ENCODE measurements at places on chromosomes 5 and 9.

DNA sequence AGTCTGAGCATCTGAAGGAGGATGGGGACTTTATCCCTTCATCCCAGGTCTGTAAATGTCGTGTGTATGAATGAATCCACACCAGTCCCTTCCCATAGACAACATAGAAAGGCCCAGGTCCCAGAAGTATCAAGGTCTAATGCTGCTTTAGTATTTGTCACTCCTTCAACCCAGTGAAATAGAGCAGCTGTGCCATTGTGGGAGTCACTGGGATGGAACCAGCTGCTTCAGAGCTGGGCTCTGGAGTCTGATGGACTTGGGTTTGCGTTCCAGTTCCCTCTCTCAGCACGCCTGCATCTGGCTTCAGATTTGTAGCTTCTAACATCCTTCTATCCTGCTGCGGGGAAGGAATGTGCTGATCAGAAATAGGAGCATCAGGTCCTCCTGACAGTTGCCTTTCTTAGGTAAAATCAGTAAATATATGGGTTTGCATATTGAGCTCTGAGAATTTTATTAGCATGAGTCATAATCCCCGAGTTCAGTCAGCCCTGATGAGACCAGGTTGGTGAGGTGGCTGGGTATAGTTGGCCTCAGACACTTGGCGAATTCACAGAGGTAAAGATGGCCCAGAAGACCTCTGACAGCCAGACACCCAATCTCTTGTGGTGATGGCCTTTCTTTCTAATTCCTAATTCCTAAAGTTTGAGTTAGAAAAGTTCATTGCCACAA, 10.1 kb downstream of the ACO1 start:
- no peak for DNase-seq

DNA sequence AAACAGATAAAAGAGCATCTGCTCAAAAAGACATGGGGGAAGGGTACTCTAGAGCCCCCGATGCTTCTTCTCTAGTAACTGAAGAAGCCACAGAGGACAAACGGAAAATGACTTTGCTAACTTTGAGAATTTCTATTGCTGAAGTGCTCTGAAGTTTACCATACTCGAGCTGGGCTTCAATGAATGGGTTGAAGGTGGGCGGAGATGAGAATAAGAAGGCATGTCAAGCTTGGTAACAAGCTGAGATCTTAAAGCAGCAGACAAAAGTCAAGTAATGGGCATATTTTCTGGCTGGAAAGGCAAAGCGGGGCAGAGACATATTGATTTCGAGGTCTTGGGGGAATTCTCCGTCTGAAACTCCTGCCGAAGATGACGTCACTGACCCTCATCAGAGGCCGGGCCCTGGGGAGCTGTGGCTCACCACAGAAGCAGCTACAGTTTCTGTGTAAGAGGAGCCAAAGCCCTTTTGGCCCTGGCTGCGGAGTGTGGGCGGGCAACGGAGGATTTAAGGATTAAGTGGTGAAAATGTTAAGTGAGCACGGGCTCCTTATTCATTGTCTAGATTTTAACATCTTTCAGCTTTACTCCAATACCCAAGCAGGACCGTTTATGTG, 115.8 kb upstream of the SLIT3 start:
- DNase-seq = no peak

DNA sequence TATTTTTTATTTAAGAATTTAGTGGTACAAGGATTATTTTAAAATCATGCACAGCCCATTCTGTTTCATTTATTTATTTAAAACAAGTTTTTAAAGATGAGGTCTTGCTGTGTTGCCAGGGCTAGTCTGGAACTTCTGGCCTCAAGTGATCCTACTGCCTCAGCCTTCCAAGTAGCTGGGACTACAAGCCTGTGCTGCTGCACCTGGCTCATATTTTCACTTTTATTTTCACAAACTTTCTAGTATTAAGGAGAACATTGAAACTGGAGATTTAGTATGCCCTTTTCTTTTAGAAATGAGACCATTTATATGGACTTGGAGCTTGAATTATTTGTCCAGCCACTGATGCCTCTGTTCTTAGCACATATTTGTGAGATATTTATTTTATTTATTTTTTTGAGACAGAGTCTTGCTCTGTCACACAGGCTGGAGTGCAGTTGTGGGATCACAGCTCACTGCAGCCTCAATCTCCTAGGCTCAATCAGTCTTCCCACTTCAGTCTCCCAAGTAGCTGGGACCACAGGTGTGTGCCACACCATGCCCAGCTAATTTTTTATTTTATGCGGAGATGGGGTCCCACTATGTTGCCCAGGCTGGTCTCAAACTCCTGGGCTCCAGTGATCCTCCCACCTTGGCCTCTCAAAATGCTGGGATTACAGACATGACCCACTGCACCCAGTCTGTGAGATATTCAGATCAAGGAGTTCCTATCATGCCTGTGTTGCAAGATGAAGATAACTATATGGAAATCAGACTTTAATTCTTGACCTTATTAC, 7.4 kb downstream of the DMXL1 start:
- no peak for DNase-seq

GRCh38 chr9:137339045-137339907, 37.2 kb upstream of the NRARP start:
- DNase-seq = no peak

DNA sequence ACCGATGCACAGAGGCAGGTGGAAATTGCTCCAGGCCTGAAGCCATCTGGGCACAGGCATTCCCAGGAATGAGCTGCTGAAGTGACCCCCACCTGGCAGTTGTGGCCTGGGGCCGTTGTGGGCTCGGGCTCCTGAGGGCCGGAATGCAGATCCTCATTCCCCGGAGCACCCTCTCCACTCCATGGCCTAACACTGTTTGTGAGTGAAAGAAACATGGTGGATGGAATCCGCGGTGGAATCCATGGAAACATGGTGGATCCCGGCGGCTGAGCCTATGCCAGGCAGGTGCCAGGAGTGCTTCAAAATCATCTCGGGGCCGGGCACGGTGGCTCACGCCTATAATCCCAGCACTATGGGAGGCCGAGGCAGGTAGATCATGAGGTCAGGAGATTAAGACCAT, 3.6 kb upstream of the SARDH start:
- no peak for DNase-seq

GRCh38 chr5:143605403-143606005, 202.0 kb upstream of the NR3C1 start:
- DNase-seq = peak; percentile 64

DNA sequence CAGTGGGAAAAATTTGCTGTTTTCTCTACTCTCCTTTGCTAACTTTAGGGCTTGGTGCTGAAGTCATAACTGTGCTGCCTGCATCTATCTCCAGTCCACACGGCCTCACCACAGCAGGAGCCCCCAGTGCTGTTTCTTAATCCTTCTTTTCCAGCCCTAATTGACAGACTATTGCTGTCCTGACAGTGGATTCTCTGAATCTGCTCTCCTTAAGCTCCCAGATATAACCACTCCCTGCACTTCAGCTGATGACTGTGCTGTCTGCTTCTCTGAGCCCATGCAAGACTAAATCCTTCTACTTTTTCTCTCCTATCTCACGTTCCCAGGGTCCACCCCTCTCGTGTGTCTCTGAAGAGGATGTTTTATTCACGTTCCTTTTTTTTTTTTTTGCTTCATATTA, 19.7 kb upstream of the GRIA1 start:
- DNase-seq = no peak

GRCh38 chr5:125375143-125375542, 628.7 kb upstream of the ZNF608 start:
- peak; percentile 10 for DNase-seq

- DNase-seq = no peak
These were observed 794 bp upstream of the LRRC14B start for GRCh38 chr5:190366-191035.

DNA sequence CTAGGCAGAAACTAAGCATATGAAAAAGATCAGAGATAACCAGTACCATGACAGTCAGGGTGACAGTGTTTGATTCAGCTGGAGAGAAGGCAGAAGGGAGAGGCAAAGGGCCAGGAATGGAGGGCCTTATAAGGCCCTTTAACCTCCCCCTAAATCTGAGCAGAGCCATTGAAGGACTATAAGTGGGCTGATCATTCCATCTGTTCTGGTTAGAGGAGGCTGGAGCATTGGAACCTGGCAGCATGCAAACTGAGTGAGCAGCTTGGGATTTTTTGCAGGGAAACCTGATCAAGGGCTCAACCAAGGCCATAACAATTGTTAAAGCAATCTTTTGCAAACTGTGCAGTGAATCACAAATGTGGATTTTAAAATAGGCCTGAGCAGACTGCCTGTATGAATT, 174.5 kb upstream of the DAP start:
- no peak for DNase-seq

- DNase-seq = no peak
These were observed 192.7 kb upstream of the ADAMTSL1 start for GRCh38 chr9:18281291-18281690.

DNA sequence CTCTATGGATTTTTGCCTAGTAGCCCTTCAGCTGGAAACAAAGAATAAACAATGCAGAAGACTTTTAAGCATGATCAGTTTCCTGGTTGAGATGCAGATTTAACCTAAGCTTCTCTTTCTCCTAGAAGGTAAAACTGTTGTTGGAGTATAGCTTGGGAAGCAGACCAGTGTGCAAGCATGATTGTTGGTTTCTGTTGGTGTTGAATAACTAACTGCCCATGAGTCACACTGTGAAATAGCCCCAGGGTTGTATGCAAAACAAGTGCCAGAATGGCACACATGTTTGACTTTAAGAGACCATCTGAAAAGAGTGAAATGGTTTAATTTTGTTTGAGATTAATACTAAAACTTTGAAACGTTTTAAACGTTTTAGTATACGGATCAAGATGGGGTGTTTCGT, 227.1 kb downstream of the ARHGEF28 start:
- DNase-seq = no peak

- DNase-seq = no peak
These were observed 54.5 kb downstream of the ZNF366 start for GRCh38 chr5:72452515-72453245.

DNA sequence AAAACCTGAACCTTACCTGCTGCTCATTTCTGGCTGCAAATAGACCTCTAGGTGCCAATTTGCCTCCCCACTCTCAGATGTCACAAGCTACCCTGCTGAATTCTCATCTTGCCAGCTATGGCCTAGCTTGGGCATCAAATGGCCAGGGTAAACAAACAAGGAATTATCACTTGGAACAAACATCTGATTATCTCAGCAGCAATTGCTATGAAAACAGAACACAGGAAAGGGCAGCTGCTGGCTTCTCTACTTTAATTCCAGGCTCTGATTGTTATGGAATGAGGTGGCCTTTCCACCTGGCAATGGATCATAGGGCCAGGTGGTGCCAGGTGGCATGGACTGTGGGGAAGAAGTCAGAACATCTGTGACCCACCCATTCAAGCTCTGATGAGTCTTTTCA, 505.1 kb downstream of the TLR4 start:
- no peak for DNase-seq

GRCh38 chr5:134918861-134919260, 13.9 kb downstream of the PCBD2 start:
- no peak for DNase-seq

DNA sequence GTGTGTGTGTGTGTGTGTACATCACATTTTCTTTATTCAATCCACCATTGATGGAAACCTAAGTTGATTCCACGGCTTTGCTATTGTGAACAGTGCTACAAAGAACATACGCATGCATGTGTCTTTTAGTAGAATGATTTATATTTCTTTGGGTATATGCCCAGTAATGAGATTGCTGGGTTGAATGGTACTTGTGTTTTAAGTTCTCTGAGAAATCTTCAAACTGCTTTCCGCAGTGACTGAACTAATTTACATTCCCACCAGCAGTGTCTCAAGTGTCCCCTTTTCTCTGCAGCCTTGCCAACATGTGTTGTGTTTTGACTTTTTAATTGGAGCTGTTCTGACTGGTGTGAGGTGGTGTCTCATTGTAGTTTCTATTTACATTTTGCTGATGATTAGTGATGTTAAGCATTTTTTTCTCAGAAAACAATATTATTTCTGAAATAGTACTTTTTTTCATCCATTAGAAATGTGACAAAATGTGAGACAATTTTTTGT, 769.7 kb downstream of the TAF11L14 start:
- DNase-seq = no peak

DNA sequence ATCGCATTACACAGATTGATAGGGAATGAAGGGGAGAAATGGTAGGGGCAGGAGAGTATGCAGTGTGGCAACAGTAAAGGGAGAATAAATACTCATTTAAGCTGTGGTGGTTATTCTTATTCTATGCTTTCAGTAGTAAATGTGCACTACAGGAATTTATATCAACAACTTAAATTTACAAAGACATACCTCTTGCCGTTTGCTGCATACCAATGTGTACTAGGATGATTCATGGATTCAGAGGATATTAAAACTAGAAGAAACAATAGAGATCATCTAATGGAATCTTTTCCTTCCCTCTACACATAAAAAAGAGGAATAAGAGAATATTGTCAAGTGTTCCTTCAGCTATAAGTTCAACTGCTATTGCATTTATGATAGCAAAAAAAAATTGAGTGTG, 103.3 kb upstream of the RASA1 start:
- no peak for DNase-seq

DNA sequence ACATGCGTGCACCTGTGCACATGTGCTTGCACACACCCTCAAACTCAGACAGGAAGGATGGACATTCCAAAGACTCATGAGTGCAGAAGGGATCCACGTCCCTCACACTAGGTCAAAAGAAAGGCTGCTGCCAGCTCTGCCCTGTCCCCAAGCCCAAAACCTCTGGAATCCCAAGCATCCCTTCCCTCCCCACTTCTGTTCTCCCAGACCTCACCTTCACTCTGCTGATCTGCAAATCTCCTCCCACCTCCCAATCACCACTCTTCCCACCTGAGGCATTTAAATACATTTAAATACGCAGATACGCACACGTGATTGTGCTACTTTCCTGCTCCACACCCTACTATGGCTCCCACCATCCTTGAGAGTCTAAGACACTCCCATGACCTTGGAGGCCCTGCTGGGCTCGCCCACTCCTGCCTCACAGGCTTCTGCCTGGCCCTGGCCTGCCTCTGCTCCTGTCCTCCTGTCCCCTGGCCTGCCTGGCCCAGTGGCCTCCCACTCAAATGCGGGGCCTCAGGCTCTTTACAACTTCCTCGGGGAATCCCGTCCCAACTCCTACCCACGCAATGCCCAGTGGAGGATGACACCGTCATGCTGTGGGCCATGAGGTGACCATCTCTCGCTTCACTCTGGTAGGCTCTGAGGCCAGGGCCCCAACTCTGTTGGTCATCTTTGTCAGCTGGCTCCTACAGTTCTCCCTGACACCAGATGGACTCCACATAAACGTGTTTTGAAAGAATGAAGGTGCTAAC, 478.4 kb upstream of the DAP start:
- no peak for DNase-seq

DNA sequence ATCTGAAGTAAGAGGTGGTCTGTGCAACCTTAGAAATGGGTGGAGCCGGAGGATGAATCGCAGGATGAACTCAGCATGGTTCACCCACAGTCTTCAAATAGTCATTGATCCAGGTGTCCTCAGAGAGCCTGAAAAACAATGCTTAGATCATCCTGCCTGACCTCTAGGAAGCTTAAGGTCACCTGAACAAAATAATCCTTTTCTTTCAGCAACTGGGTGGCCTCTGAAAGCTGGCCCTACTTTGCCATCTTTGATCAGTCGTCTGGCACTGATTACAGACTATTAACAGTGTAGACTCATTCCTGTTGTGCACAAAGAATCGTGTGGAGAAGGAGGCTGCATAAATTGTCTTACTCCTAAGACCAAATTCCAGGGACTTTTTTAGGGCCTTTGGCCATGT, 50.7 kb downstream of the PIP5K1B start:
- DNase-seq = no peak
